AG04450 (cell line): ENCODE measurements at places on chromosomes 2 and 18.

DNA sequence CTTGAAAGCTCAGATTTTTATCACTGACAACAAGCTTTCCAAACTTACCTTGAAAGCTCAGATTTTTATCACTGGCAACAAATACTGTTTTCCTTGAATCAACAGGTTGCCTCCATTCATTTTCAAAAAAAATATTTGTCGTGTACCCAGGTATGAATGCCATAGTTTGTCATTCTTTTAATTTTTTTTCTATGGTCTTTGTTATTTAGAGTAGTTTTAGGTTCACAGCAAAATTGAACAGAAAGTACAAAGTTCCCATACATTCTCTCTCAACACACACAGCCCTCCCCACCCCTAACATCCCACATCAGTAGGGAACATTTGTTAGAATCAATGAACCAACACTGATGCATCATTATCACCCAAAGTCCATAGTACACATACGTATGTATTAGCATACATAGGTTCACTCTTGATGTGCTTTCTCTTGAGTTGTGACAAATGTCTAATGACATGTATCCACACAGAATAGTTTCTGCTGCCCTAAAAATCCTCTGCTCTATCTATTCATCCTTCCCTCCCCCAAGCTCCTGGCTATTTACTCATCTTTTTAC is 25.9 kb downstream of the WDR33 start:
- DNase-seq = no peak

GRCh38 chr2:28648147-28648546 is 103.5 kb upstream of the PPP1CB start:
- no peak for DNase-seq

DNA sequence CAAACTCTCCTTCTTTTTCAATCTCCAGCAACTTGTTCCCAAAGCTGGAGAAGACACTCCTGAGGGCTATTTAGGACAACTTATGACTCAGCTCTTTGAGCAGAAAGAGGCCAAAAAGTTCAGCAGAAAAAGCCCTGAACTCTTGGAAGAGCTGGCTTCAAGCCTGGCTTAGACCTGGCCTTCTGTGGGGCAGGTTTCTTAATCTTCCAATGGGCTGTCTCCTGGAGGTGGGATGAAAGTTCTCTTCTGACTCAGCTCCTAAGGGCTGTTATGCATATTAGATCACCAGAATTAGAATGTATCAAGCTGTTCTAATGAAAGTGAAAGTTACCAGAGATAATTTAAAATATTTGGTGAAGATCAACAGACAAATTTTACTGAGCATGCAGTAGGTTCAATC is 129.4 kb downstream of the RAD51AP2 start:
- no peak for DNase-seq

DNA sequence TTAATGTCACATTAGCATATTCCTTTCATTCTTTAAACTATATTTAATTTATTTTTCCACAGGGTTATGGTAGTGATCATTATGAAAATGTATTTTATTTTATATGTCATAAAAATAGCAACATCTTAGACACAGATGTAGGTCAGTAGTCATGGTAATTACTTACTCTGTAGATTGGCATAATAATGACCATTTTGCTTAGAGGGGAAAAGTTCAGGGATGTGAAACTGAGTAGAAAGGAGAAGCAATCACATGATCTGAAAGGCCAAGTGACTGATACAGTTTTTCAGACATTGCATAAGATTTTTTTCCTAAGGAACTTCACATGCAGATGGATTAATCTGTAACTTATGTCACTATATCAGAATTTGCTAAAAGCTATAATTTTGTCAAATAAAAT is 286.9 kb downstream of the CTNNA2 start:
- no peak for DNase-seq

DNA sequence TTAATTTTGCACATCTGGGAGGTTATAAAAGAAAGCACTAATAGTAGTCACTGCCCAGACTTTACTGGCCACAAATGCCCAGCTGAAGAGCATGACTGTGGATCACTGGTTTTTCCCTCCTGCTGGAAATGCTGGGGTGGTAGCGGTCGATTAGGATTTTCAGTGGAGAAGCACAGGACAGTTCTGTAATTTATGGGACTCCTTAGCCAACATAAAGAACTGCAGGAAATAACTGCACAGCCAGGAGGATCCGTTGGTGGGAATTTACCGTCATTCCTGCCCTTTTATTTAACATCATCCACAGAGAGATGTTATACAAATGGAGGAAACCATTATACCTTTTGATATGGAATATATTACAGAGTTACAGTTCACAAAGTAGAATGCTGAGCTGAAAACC is 61.5 kb downstream of the TNFRSF11A start:
- no peak for DNase-seq
